ENCODE measurements at places on chromosomes 4 and X.
A peak's percentile ranks its signal among the peaks of the same experiment; 100 is the strongest.

DNA sequence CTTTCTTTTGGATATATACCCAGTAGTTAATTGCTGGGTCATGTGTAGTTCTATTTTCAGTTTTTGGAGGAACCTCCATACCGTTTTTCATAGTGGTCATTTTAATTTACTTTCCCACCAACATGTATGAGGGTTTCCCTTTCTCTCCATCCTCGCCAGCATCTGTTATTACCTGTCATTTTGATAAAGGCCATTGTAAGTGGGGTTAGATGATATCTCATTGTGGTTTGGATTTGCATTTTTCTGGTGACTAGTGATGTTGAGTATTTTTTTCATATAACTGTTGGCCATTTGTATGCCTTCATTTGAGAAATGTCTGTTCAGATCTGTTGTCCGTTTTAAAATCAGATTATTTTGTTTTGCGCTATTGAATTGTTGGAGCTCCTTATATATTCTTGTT, 28.8 kb upstream of the CXCL2 start:
- no peak for DNase-seq

DNA sequence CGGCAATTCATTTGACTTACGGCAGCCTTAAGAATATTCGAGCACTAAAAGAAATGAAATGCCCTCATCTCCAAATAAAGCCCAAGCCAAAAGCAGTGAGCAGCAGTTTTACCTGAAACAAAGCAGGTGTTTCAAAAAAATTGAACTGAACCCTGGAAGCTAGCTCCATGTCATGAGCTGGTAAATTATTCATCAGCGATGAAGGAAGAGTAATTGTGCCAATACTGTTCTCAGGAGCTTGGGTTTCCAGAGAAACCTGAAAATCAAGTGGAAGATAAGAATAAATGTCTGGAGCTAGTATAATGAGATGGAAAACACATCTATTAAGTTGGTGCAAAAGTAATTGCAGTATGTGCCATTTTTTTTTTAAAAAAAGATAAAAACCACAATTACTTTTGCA, 24.0 kb upstream of the PHKA2 start:
- DNase-seq = no peak

- no peak for DNase-seq
Observed at GRCh38 chrX:14220386-14220944, 190.8 kb upstream of the GEMIN8 start.

- DNase-seq = no peak
Observed at GRCh38 chr4:176741253-176741652, 51.5 kb downstream of the VEGFC start.

DNA sequence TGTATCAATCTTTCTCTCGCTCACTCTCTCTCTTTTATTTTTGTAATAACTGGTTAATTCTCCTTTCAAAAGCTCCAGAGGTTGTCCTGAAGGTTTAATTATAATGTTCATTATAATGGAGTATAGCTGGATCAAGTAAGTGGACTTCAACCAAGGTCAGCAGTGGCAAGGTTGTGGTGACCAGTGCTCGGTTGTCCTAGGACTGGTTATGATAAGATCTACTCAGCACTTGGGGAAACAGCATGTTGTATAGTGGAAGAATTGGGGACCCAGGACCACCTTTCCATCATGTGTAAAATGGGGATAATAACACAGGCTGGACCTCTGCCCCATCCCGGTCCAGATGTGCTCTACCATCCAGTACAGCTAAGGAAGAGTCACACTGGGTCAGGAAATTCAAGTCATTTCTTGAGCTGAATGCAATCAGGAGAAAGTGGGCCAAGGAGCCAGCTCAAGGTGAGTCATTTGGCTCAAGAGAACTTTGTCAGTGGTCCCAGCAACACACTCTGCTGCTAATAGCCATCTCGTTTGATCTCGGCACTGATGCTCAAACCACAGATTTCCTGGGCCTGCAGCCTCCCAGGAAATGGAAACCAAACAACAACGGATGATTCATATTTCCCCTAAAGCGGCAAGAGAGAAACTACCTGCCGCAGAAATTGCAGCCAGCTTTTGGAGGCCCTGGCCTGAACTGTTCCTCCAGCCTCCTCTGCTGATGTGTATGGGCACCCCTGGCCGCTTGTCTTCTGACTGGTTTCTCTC, 123.6 kb upstream of the RBPJ start:
- DNase-seq = peak; percentile 74

- no peak for DNase-seq
Observed at GRCh38 chrX:38646129-38646528, 84.8 kb downstream of the TSPAN7 start.

DNA sequence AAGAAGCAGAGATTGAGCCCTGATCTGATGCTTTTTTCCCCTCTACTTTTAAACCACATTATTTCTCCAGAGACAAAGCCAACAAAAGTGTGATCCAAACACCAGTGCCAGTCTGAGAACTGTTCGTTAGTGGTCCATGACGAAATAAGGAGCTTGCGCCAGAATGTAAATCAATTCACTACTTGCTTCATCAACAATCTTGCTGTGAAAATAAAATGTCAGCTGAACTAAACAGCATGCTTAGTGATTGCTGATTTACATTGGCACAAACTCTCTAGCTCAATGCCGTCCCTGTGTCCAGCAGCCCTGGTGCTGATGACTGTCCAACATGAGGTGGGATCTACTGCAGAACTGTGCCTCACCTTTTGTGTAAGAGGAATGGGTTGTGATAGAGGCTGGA, 71.3 kb downstream of the SOX3 start:
- DNase-seq = no peak

GRCh38 chr4:38855466-38855865, 1.2 kb downstream of the TLR6 start:
- no peak for DNase-seq

DNA sequence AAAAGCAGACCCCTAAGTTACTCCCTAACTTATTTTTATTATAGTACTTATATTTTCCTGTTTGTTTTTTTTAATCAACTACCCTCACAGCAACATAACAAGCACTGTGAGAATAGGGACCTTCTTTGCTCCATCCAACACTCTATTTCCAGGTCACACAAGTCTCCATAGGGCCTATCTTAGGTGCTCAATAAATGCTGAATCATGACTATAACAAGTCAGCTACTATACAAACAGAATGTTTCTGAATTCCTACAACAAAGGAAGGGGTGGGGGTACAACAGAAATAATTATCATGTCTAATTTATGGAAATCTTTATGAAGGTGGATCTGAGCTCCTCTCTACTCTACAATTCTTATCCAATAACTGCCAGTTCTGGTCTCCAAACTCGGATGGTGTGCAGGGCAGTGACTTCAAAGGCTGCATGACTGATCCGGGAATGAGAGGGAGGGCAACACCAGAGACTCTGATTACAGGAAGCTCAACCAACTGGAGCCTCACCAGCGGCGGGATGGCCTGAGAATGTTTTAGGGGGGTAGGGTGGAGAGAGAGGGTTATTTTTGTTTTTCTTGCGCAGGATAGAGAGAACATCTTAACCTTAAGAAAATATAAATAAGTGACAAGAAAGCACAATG, 71.1 kb downstream of the HADH start:
- DNase-seq = no peak

DNA sequence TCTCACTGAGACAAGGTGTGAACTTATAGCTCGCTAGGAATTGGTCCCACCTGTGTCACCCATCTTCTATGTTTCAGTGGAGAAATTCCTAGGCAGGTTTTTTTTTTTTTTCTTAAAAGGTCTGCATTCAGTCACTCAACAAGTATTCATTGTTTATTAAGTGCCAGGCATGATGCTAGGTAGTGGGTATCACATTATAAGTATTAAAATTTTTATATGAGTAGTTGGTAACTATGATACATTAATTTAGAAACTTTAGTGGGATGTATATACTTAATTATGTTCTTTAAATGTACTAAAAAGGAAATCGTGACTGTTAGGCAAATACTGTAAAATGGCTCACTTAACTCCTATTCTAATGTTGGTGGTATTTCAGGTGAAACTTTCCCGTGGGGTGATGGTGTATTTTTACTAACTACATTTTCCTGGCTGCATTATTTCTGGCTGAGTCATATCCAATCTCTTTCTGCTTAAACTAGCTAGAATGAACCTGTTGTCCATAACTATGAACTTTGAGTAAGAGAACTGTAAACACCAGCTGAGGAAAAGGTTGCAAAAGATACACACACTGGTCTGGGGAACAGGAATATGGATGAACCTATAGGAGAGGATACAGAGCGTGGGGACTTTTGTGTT, 49.3 kb upstream of the MED14 start:
- no peak for DNase-seq

GRCh38 chr4:150874338-150875226, 140.5 kb downstream of the LRBA start:
- no peak for DNase-seq

GRCh38 chr4:79958466-79959264, 114.4 kb downstream of the ANTXR2 start:
- no peak for DNase-seq

- DNase-seq = no peak
Observed at GRCh38 chrX:140503714-140504351, 1.0 kb downstream of the SOX3 start.

- no peak for DNase-seq
Observed at GRCh38 chrX:71815906-71816156, 52.7 kb downstream of the CXorf49B start.

DNA sequence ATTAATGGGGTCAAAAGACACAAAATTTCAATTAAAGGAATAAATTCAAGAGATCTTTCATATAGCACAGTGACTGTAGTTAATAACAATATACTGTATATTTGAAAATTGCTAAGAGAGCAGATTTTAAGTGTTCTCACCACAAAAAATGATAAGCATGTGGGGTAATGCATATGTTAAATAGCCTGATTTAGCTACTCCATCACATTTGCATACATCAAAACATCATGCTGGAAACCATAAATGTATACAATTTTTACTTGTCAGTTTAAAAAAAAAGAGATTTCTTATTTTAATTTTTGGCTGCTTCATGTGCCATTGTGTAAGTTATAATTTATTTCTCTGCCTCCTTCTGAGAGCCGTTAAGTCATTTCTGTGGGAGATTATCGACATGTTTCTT, 65.9 kb downstream of the FAM184B start:
- no peak for DNase-seq

GRCh38 chr4:38987491-38987890, 44.7 kb downstream of the TMEM156 start:
- DNase-seq = no peak

- no peak for DNase-seq
Observed at GRCh38 chr4:110769578-110769977, 146.7 kb upstream of the PITX2 start.

GRCh38 chrX:125333583-125333982, 13.9 kb downstream of the TEX13C start:
- no peak for DNase-seq

GRCh38 chr4:157582141-157582540, 361.6 kb downstream of the GRIA2 start:
- no peak for DNase-seq

DNA sequence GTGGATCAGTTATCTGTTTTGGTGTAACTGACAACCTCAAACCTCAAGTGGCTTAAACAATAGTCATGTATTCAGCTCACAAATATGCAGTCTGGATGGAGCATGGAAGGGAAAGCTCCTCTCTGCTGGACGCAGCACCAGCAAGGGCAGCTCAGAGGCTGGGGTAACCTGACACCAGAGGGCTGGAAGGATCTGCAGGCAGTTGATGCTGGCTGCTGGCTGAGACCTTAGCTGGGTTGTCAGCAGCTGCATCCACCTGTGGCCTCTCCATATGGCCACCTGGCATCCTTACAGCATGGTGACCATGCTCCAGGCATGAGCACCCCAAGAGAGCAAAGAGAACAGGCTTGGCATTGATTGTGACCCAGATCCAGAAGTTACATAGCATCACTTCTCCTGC, 46.7 kb downstream of the ENPP6 start:
- no peak for DNase-seq

DNA sequence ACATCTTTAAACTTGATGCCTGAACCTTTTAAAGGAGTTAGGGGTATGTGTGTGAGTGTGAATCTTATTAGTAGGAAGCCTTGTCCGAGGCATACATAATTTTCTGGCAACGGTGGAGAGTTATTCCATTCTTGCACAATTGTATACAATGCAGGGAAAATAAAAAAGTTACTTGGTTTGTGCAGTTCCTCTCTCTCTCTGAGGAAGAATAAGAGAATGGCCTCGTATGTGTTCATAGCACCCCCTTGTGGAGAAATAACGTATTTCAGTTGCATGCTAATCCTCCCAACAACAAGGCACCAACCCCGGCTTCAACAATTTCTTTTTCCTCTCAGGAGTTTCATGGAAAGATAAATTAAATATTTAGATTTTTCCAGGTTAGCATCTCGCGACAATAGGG, 33.7 kb upstream of the FGF13 start:
- no peak for DNase-seq

GRCh38 chr4:180539284-180539683, 1703.9 kb upstream of the TENM3 start:
- no peak for DNase-seq

- DNase-seq = no peak
Observed at GRCh38 chr4:98516042-98516440, 142.4 kb downstream of the TSPAN5 start.

DNA sequence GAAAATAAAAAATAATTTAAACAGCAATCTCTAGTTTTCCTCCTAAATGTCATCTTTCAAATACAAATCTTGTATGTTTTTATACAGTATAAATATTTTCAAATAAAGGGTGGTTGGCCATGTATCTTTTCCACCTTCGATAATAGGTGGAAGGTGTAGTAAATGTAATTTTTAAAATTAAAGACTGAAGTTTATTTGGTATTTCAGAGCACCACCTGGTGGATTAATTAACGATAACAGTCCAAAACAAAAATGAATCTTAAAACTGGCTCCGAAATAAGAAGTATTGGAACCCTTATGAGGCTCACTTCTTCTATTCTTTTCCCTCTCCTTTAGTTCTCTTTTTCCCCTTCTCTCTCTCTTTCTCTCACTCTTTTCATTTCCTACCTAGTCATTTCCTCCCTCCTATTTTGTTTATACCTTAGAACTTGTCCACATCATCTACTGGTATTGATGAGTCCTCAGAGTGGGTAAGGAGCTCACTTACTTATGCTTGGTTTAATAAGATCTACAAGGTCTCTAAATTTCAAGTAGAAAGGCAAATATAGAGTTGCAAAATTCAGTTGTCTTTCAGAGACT, 82.9 kb upstream of the EXOC1L start:
- DNase-seq = no peak

GRCh38 chrX:50036426-50036825, 114.0 kb downstream of the CLCN5 start:
- no peak for DNase-seq

DNA sequence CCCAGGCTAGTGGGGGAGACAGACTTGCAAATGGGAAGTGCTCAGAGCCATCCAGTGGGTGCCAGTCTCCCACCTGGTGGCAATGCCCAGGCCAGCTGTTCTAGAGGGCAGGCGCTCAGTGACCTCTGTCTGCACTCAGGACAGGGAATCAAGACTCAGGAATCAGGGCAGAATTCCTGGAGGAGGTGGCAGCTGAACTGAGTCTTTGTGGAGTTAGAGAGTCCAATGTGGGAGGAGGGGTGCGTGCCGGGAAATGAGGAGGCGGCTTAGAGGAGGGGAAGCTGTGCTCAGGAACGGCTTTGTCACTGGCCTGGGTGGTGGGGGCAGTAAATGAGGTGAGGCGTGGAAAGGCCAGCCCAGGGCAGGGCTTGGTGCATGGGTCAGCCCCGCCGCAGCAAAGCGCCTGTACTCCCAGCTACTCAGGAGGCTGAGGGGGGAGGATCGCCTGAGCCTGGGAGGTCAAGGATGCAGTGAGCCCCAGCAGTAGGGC, 31.3 kb upstream of the SORCS2 start:
- DNase-seq = no peak
